ENCODE measurements at places on chromosomes 12 and 14.

GRCh38 chr12:64890873-64891468 lies 66.5 kb downstream of the TBC1D30 start:
- DNase-seq: no peak

DNA sequence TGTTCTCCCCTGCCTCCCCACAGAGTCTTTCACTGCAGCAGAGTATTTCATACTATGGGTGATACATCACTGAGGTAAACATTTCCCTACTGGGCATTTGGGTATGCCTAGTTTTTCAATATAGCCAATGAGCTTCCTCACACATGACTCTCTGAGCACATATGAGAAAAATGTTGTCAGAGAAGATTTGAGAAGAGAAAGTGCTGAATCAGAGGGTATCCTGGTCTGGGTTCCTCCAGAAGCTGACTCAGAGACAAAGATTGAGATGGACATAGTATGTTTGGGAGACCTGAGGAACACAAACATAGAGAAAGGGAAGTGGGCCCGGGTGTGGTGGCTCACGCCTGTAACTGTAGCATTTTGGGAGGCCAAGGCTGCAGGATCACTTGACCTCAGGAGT lies 12.6 kb downstream of the SLC8B1 start:
- no peak for DNase-seq

DNA sequence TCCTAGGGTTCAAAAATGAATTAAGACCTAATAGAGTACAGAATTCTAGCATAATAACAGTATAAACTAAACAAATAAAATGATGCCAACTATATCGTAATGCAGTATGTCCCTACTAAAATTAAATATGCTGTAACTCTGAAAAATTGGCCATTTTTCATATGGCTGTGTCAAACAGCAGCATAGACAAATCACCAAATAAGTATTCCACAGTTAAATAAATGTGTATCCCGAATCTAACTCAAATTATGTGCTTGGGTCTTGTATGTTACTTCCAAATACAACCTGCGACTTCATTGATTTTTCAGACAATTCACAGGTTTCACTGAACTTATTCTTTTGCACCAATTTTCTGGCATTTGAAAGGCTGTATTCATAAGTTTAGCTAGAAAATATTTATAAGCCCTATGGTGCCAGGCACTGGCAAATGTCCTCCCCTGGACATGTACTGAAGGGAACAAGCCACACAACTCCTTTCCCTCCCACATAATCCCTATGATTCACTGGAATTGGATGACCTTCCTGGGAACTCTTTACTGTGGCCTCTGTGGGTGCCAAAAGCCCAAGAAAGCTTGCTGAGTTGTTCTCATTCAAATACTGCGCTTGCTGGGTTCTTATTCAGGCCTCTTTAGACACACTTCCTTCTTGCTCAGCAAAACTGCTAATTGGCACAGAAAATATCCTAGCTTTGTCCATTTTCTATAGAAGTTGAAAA lies 108.8 kb downstream of the KITLG start:
- peak; percentile 44 for DNase-seq

DNA sequence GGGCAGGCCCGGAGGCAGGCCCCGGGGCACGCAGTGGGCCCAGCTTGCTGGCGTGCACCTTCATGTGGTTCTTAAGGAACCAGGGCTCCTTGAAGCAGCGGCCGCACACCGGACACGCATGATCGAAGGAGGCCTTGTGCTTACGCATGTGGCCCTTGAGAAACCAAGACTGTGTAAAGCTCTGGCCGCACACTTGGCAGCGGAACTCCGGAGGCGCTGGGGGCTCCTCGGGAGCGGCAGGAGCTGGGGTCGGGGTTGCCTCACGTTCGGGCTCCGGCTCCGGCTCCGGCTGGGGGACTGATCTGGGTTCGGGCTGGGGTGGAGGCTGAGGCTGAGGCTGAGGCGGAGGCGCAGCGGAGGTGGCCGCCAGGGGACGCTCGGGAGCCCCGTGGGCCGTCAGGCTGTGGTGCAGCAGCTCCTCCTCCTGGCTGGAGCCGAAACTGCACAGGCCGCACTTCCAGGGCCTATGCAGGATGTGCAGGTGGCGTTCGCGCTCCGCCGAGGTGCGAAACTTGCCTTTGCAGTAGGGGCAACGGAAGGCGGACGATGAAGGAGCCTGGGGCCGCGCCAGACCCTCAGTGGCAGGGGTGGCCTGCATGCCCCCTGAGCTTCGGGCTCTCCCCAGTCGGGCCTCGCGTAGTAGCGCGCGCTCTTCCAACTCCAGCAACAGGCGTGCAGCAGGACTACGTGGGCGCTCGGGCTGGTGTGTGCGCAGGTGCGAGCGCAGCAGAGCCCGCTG lies 6.0 kb downstream of the ZNF219 start:
- peak; percentile 90 for DNase-seq

DNA sequence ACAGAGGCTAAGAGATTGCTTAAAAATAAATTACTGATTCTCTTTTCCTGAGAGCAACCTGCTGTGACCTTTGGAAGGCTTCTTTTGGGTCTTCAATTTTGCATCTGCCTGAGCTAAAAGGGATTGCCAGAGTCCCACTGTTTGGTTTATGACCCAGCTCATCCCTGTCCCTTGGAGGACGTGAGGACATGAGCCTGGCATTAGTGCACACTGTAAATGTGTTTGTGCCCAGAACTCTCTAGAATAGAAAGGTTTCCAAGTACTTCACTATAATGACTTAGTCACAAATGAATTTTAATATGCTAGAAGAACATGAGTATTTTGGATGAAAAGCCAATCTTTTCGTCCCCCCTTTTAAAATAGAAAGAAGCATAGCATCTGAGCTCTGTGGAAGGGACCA lies 47.1 kb upstream of the CDKN3 start:
- DNase-seq: no peak

GRCh38 chr12:13805041-13805440 lies 176.4 kb downstream of the GRIN2B start:
- DNase-seq: no peak

DNA sequence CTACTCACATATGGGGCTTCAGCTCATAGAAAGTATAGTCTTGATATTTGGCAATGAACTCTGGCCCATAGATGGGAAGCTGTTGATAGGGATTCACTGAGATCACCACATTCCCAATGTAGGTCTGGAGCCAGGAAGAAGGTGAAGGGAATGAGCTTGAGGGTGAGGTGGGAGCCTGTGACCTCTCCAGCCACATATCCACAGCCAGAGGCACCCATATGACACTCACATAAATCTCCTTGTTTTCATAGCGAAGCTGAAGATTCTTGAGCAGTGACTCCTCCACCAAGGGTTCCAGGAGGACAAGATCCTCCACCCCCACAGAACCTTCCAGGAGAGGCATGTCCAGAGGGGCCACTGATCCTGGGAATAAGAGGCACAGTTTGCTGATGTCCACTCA lies 1.9 kb downstream of the MYO1A start:
- no peak for DNase-seq

- DNase-seq: no peak
Observed at GRCh38 chr12:79444089-79444488, 246.7 kb downstream of the PAWR start.

- peak; percentile 14 for DNase-seq
Observed at GRCh38 chr14:51071857-51072256, 23.0 kb downstream of the TRIM9 start.

GRCh38 chr12:3046441-3047200 lies 30.6 kb upstream of the TSPAN9 start:
- no peak for DNase-seq

GRCh38 chr12:9649532-9649940 lies 20.0 kb upstream of the CLEC2D start:
- DNase-seq: no peak

DNA sequence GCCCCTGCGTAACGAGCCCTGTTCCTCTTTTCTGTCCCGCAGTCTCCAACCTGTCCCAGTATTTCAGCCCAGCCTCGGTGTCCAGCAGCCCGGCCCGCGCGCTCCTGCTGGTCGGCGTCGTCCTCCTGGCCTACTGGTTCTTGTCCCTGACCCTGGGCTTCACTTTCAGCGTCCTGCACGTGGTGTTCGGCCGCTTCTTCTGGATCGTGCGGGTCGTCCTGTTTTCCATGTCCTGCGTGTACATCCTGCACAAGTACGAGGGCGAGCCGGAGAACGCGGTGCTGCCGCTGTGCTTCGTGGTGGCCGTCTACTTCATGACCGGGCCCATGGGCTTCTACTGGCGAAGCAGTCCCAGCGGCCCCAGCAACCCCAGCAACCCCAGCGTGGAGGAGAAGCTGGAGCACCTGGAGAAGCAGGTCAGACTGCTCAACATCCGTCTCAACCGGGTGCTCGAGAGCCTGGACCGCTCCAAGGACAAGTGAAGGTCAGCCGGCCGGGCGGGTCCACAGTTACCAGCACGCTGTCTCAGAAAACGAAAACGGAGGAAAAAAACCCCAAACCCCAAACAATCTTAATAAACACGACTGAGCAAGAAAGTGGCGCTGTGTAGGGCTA lies 31.6 kb downstream of the BRI3BP start:
- DNase-seq: no peak

- no peak for DNase-seq
Observed at GRCh38 chr12:86724716-86725115, 468.5 kb upstream of the MGAT4C start.

DNA sequence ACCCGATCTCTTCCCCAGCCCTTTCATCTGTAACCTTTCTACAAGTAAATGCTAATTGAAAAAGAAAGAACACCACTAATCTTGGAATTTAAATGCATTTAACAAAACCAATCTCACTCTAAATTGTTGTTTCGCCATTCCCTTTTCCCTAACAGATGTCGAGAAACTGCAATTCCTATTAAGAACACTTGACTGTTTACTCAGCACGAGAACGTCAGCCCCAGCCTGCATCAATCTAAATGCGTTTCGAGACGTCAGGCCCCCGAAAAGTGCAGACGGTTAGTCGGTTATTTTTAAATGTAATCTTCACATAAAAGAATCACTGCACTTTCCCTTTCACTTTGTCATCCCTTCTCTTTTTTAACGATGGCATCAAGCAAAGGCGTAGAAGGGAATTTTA lies 837.6 kb downstream of the VRK1 start:
- no peak for DNase-seq

GRCh38 chr12:188910-189621 lies 24.9 kb downstream of the SLC6A12 start:
- peak; percentile 91 for DNase-seq

GRCh38 chr12:6053541-6053940 lies 70.9 kb downstream of the VWF start:
- peak; percentile 41 for DNase-seq

DNA sequence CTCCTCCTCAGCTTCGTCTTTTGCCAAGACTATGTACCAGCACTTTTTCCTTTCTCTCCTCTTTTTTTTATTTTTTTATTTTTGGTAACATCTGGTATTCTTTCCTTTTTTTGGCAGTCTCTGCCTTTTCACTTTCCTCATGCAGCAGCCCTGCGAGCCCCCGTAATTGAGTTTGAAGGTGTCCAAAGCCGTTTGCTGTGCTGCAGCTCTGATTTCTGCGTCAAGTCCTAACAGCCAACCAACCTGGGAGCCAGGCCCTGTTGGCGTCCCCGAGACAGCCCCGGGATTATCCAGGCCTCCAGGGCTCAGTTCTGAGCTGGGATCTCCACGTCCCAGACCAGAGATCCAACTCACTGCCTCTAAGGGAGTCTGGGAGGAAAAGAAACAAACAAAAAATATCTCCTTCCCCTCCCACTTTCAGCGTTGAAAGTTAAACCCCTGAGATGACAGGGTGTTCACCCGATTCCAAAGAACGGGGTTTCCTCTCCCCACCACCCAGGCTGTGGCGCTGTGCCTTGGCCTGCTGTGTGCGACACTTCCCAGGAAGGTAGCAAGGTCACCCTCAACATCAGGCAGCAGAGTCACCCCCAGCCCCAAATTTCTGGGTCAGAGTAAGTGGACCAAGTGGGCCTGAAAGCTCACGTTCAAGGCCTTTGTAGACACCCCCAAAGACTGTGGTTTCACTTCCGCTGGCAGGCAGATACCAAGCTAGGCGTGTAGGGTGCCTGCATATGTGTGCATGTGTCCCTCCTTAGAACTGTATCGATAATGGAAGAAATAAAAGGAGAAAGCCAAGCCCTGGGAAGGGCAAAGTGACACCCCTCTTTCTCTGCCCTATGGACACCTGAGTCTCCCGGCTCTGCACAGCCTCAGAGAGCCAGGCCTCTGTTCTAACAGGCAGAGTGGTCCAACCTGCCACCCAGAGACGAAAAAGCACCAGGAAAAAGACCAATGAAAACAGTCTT lies 11.1 kb downstream of the BCL11B start:
- no peak for DNase-seq

DNA sequence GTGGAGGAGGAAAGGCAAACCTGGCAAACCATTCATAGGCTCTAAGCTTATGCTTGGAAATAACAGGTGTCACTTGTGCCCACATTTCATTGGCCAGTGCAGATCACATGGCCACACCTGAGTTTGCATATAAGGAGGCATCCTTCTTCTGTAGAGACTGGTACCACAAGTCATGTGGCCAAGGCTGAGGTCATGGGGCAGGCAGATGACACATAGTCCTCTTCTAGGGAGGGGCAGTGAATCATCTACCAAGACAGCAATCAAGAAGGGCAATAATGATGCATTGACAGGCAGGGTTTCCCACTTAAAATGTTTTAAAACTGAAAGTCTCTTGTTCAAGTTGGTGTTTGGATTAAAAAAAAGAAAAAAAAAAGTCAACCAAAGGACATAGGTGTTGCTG lies 77.3 kb downstream of the DAAM1 start:
- DNase-seq: no peak

DNA sequence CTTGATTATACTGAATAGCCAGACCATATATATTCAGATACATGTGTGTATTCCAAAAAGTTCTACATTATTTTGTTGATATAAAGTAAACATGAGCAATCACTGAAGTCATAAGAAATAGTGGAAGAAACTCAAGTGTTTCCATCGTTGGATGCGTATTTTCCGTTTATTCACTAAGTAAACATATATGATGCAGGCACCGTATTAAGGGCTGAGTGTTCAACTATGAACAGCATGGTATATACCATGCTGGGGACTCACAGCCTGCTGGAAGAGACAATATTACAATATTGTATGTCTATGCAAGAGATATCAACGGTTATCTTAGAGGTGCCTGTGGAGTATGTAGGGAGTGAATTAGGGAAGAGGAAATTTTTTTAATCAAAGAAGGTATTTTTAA lies 1.2 kb downstream of the PYROXD1 start:
- DNase-seq: no peak

DNA sequence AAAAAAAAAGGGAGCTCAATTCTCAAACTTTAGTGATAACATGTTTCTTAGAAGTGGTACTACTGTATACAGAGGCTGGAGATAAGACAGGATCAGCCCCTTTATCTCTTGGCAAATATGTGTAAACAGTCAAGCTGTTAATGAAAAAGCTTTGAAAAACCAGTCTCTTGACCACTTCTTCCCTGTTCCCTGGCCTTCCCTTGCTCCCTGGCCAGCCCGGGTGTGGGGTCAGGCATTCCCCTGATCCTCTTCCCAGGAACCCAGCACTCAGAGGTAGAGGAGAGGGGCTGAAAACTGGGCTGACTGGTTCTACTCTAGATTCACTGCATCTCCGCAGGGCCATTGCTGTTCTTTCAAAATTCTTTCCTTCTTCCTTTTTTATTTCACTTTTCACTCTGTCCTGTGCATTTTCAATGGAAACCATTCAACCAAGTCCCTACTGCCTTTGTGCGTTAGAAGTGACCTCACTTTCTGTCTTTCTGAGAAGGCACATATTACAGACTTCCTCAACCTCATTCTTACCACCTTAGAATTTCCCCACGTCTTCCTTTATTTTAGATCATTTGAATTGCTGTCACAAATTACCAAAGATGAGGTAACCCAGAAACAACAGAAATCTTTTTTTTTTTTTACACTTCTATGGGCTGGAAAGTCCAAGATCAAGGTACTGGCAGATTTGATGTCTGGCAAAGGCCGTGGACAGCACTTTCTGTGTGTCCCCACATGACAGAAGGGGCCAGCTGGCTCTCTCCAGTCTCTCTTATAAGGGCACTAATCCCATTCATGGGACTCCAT lies 5.7 kb downstream of the GNG2 start:
- DNase-seq: no peak

GRCh38 chr14:60639674-60640073 lies 9.6 kb downstream of the SIX1 start:
- no peak for DNase-seq
